ENCODE measurements at places on chromosomes 5 and 9.

DNA sequence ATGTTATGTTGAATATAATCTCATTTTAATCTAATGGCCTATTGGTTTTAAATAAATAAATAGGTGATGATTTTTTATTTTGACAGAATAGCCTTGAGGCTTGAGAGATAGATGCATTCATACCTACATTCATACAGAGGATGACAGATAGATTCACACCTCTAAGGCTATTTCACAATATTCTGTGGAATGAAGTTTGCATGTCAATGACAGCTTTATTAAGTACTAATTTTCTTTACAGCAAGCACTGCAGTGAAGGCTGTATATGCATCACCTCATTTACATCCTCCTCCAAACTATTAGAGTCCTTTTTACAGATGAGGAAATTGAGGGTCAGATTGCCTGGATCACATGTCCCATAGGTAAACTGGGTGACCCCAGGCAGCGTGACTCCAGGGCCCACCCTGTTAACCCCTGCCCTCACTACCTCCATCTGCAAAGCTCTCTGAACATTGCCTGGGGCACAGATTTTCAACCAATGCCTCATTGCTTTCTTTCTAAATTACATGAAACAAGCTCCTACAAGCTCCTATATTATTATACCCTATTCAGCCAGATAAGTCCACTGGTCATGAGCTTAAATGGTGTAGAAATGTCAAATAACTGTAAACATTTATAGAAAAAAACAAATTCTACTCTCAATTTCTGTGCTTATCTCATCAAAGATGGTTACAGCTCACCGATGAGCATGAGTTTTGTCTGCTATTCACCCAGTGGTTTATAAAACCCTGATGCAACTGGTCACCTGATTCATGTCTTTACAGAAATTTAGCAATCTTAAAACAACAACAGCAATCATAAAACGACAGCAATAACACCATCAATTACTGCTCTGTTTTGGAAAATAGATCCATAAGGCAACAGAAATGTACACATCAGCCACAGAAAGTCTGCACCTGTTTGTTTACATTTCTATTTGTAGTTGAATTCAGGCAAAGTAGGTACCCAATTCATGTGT, 338.0 kb downstream of the NSG2 start:
- no peak for DNase-seq

DNA sequence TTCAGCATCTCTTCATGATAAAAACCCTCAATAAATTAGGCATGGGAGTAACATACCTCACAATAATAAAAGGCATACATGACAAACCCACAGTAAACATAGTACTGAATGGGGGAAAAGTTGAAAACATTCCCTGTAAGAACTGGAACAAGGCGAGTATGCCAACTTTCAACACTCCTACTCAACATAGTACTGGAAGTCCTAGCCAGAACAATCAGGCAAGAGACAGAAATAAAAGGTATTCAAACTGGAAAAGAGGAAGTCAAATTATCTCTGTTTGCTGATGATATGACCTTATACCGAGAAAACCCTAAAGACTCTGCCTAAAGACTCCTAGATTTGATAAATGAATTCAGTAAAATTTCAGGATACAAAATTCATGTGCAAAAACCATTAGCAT, 167.6 kb downstream of the TMEM38B start:
- DNase-seq = no peak

- no peak for DNase-seq
Measured at GRCh38 chr9:77997611-77998284, 33.9 kb downstream of the GNAQ start.

DNA sequence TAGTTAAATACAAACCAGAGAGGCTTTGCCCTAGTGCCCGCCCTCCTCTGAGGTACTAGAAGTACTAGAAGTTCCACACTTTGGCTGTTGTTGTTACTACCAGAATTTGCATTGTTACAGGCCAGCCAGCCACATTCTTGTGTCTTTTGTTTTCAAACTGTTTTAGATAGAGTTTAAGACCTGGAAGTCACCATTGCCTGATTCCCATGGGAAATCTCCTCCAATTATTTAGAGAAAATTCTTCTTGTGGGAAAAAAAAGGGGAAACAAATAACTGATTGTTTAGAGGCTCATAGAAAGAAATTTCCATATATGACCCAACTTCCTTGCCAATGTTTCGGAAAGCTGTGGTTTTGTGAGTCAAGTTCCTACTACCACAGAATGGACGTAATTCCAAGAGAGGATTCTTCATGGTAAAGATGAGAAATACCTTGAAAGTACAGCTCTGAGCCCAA, 252.2 kb downstream of the GOLPH3 start:
- DNase-seq = no peak

- DNase-seq = no peak
Measured at GRCh38 chr5:68911840-68912690, 181.7 kb upstream of the SLC30A5 start.
